Stimulated activated CD4-positive, alpha-beta T cell treated with anti-CD3 and anti-CD28 coated beads, Interleukin-15, amount 100 ng/mL, for 1 hour (primary cell): ENCODE measurements at places on chromosomes 12 and 14.

GRCh38 chr12:109423392-109423791, 53.7 kb downstream of the KCTD10 start:
- DNase-seq: no peak

DNA sequence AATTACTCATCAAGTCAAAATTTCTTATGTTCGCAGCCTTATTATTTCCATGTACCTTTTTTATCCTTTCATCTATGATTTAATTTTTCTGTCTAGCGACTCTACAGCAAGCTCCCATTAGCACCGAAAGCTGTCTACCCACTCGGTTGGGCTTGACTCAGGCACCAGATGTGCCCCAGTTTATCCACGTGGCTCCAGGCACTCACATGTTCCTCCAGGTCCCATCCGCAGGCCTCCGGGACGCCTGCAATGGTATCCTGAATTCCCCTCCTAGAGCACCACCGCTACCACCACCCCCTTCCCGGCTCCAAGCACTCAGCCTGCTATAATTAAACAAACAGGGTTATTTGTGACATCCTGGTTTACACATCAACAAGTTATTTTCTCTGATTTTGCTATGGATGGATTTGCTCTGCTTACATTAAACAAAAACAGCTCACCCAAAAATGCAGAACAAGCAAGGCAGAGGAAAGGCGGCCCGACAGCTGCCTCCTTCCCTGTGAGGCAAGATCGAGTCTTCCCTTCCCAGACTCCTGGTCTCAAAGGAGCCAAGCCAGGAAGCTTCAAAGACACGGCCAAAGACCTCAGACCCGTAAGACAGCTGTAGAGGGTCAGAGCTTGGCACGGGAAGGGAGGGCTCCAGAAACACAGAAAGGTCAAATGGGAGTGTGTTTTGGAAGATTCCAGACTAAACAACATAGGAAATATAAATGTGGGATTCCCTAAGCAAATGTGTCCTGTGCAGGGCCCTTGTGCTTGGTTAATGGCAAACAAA, 253.8 kb downstream of the TTC8 start:
- DNase-seq: no peak

GRCh38 chr12:70627677-70628076, 9.6 kb downstream of the PTPRB start:
- DNase-seq: no peak

DNA sequence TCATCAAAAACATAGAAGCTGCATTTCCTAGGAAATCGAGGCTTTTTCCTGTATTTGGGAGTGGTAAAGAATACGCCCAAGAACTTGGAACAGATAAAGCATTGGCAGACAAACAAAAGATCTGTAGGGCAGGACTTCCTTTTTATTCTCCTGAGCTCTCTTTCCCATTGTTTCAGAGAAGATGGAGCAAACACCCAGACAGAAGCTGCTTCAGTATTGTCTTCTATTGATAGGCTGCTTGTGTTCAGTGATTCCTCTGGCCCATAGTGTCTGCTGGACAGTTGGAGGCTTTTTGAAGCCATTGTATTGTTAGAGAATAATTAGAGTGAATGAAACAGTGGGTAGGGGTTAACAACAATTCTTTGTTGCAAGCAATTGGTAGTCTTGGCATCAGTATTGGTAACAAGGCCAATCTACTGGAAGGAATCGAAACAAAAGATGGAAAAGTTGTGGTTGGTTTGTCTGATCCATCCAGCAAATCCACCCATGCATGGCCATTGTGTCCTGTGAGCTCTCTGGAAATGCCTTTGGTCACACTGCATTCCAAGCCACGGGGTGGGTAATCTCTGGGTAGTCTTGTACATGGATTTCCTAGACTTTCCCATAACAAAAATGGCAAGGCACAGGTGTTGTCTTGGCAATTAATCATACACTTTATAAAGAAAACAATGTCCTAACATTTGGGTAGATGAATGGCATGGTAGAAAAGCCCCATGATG, 424.8 kb downstream of the RAD51B start:
- no peak for DNase-seq

DNA sequence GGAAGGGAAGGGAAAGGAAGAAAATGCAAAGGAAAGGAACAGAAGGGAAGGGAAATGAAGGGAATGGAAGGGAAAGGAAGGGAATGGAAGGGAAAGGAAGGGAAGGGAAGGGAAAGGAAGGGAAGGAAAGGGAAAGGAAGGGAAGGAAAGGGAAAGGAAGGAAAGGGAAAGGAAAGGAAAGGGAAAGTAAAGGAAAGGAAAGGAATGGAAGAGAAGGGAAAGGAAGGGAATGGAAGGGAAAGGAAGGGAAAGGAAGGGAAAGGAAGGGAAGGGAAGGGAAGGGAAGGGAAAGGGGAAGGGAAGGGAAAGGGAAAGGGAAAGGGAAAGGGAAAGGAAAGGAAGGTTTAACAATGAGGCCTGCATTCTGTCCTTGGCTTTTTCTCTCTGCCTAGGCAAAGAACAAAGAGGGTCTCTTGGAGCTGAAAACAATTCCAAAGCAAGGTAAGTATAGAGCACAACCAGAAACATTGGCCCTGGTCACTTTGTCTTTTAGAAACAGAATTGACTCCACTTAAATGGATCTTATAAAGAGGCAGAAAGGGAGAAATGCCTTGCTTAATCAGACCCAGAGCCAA, 525.9 kb upstream of the TMPO start:
- DNase-seq: no peak

- no peak for DNase-seq
These were observed 75.3 kb upstream of the DUSP6 start for GRCh38 chr12:89427508-89428156.

- DNase-seq: no peak
These were observed 15.7 kb downstream of the UBE3B start for GRCh38 chr12:109493090-109493489.

GRCh38 chr12:46524778-46525177, 152.2 kb upstream of the SLC38A2 start:
- DNase-seq: no peak

DNA sequence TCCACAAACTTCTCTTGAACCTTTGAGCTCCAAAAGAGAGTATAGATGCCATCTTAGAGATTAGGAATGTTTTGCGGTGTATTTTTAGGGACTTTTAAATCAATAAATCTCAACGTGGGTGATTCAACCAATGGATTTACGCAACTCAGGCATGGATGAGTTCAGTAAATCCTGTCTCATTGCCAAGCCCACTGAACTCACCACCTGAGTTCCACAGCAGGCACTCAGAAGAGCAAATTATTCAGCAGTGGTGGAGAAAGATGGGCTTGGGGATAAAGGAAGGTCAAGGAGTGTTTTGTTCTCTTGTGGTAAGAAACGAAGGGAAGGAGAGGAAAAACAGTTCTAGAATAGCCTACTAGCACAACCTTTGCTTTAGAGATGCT, 68.7 kb upstream of the HMGA2 start:
- no peak for DNase-seq

GRCh38 chr12:16920451-16920850, 314.5 kb upstream of the LMO3 start:
- DNase-seq: no peak

DNA sequence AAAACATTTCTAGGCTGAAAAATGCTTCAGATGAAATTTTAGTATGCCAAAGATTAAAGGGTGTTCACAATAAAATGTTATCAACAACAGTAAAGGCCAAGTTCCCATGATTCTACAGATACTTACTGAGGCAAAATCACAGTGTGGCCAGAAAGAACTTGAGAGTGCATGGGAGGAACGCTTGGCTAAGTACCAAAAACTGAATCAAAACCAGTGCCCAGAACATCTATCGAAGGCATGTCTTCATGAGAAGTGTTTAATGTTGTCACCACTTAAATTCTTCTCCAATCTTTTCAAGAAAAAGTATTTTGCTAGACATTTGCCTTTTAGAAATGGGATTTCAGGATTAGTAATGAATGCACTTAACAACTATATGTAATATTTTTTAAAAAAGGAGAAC, 41.5 kb downstream of the KIF21A start:
- no peak for DNase-seq

- no peak for DNase-seq
These were observed 148.6 kb downstream of the ASCL1 start for GRCh38 chr12:103105971-103106597.

DNA sequence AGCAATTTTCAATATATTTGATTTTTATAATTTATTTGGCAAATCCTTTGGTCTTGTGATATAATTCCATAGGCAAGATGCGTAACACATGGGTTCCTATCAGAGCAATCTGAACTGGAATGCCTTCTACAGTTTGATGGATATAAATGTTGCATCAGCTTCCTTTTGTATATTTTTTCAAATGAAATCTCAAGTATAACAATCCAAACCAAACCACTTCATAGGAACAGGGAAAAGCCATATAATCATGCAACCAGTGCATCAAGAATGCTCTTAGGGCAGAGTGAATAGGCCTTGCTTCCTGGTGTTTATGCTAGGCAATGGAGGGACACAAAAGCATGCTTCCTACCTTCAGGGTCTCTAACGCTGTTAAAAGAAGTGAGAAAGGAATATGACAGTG, 34.5 kb downstream of the EFCAB11 start:
- no peak for DNase-seq

DNA sequence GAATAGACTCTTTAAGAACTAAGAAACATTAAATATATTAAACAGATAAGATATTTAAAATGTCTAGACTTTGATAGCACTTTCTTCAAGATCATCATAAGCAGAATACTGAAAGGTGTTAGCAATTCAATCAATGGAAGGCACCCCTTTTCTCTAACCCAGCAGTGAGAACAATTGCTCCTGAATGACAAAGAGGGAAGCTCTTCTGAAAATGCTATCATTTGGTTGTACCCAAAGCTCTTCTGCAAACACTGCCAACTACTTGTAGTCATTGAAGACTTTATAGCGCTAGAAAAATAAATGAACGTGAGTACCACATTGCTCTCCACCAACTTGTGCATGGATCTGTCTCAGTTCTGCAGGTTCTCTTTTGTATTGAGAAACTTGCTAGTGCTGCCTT, 62.2 kb upstream of the LMO3 start:
- no peak for DNase-seq

DNA sequence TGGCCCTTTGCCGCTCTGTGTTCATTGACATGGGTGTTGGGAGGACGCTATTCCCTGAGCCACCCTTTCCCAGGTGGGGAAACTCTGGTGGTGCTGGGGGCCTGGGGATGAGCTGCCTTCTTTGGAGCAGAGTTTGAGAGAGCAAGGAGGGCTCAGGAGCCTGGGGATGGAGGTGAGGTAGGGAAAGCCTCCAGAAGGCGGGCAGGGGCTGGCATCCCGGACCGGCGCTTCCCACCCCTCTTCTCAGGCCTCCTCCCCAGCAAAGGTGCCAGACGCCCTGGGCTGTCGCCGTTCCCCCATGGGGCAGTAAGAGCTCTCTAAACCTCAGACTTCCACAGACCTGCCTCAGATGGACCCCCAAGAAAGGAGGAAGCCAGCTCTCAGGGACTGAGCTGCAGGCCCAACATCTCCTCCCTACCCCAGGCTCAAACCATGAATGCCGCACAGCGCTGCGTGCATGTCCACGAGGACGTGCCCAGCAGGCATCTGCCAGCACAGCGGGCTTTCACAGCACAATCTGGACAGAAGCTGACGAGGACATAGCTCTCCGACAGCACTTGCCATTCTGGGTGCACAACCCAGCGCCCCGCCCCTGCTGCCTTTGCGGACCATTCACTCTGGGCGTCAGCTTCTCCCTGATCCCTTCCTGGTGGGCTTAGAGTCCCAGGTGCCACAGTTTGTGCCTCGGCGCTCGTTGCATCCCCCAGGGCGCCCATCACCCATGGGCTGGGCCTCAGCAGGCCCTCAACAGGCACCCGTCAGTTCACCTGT, 14.9 kb upstream of the TTC7B start:
- no peak for DNase-seq

DNA sequence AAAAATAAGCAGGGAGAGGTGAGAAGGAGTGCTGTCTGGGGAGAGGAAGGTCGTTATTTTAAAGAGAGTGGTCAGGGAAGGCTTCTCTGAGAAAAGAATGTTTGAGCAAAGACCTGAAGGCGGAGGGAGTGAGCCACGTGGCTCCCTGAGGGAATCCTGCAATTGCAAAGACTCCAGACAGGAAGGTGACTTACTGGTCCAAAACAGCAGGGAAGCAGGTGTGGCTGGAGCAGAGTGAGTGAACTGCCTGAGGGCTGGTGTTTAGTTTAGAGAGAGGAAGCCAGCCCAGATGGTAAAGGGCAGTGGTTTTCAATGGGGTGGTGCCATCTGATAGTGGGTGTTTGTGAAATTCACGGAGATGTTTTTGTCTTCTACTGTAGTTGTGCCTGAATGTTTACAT, 58.8 kb upstream of the LTA4H start:
- DNase-seq: no peak

DNA sequence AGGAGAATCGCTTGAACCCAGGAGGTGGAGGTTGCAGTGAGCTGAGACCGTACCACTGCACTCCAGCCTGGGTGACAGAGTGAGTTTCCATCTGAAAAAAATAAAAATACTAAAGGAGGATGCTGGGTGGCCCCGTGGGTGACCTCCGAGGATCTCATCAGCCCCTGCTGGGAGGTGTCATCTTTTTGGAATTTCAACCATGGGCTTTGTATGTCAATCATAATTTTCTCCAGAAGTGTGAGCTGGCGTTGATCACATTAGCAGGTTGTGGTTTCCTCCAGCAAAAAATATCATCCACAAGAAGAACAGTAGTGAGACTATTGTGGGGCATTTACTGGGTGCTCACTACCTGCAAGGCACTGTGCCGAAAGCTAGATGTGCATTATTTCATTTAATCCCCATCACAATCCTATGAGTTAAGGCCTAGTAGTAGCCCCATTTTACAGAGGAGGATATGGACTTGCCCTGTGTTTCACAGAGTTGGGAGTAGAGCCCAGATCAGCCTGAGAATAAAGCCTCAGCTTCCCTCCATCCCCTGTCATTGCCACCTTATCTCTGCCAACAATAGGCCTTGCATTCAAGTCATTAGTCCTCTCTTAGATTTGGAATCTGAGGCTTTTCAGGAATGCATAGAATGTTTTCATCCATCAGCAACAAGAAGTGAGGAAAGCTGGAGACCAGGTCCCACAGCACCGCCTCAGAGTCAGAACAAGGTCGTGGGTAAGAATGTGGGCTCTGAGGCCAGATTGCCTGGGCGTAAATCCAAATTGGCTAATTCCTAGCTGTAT, 39.8 kb downstream of the SVOP start:
- DNase-seq: no peak

- DNase-seq: no peak
These were observed 177.6 kb downstream of the SNAPC1 start for GRCh38 chr14:61939776-61940175.

DNA sequence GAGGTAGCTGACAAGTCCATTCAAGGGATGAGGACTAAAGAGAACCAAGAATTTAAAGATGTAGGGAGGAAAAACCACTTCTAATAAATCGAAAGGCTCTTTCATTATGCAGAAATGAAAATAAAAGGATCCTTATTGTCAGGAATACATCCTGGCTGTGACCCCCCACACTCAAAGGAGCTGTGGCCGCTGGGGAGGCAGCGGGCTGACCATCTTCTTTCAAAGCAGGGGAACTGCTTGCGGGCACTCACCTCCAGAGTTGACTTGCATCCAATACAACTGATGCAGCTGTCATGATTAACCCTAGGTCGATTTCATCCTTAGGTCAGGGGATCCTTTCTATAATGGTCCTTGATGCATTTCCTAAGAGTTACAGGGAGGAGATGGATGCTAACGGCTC, 35.3 kb downstream of the TRAFD1 start:
- no peak for DNase-seq

- no peak for DNase-seq
These were observed 96.1 kb downstream of the TRHDE start for GRCh38 chr12:72368298-72368697.
